ENCODE measurements at places on chromosomes 4 and X.

- DNase-seq, result no peak
Measured at GRCh38 chrX:8429692-8430249, 34.9 kb upstream of the VCX3B start.

DNA sequence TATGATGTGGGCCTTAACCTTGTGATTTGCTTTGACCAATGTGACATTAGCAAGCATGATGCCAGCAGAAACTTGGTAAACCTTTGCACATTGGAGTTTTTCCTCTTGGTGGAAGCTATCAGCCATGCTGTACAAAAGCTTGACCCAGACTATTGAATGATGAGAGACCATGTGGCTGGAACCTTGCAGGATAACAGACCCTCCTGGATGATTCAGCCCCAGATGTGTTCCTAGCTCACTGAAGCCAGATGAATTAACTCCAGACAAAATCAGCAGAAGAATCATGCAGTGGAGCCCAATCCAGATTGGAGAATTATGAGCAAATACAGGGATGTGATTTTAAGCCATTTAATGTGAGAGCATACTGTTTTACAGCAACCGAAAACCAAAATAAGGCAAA is 16.8 kb downstream of the SPARCL1 start:
- no peak for DNase-seq

DNA sequence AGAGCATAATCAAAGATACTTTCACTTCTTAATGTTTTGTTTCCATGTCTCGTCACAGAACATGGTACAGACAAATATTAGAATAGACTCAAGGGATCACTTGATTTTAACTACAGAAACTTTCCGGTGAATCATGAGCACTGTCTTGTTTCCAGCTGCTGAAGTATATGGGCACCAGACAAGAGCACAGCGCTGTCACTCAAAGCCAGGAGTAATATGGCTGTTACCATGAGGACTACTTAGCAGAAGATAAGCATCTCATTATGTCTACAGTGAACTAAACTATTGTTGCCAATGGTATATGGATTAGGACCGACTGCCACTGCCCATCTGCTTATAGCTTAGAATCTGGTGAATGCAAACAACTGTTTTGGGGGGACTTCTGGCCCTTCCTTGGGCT is 34.3 kb downstream of the MECP2 start:
- no peak for DNase-seq

- no peak for DNase-seq
Measured at GRCh38 chr4:85760511-85760910, 285.6 kb downstream of the ARHGAP24 start.

DNA sequence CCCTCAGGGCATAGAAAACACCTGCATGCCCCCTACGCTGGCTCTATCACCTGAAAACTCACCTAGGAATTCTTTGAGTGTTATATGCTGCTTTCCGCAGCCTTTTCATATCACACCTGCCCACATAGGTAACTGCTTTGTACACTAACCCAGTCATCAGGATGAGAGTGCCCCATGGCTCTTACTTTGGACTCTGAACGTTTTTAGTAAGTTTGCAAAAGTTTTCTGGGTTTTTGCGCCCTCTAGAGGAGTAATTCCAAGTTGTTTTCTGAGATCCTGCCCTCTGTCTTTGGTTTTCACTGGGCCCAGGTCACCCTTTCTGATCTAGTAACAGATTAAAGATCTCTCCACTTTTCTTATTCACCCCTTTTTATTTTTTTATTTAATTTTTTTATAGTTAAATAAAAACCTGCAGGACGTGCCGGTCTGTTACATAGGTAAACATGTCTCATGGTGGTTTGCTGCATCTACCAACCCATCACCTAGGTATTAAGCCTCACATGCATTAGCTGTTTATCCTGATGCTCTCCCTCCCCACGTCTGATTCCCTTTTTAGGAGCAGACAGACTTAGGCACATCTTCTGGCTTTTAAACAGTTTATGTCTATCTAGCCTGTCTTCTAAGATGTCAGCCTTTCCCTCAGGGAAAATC is 139.2 kb downstream of the NWD2 start:
- DNase-seq, result peak; percentile 30

Measured in kidney capillary endothelial cell (primary cell).